ENCODE measurements at places on chromosomes 1 and 21.

DNA sequence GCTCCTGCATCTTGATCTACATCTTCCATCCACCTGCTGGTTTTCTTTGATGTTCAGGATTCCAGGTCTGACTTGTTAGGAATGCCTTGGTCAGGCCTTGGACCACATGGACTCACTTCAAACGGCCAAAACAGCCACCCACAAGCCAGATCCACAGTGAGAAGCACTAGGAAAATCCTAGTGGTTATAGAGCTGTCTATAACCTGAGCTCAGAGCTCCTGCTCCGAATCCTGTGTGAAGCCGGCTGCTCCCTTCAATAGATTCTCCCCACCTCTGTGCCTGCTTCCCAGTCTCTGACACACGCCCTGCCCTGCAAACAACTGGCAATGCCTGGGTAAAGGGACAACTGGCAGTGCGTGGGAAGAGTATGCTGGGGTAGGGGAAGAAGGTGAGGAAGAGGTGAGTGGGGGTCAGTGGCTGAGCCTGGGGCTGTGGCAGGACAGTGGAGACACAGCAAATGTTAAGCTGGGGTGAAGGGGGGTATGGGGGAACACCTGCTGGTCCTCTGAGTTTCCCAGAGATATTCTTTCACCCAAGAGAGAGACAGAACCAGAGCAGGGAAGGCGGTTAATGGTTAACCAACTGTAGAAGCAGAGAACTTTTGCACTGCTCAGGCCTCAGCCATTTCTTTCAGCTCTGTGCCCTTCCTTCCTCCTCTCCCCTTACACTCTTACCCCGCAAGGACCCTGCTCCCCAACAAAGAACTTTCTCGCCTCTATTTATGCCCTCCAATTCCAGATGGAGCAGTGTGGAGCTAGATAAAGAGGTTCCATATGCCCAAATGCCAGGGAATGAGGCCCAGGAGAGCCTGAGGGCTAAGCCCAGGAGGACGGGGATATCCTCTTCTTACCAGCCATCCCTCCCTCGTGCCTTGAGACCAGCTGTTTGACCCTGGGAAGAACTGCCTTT is 4.5 kb downstream of the PLXNA2 start:
- no peak for DNase-seq

GRCh38 chr1:111570781-111571181 is 48.8 kb upstream of the RAP1A start:
- peak; percentile 43 for DNase-seq

DNA sequence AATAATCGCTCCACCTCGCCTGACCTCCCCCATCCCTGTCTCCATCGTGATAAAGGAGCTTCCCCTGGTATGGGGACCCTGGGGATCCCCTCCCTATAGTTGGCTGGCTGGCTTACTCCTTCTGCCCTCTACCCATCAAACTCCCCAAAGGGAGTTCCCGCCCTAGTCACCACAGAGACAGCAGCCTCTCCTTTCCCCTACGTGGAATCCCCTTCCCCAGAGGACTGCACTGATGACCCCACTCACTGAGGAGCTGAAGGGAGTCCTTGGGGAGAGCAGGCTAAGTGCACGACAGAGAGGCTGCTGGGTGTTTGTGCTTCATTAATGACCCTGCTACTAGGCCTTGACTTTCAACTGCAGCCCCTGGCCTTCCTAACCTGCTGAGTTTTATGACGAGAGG is 1.9 kb downstream of the CADM3 start:
- DNase-seq: no peak

DNA sequence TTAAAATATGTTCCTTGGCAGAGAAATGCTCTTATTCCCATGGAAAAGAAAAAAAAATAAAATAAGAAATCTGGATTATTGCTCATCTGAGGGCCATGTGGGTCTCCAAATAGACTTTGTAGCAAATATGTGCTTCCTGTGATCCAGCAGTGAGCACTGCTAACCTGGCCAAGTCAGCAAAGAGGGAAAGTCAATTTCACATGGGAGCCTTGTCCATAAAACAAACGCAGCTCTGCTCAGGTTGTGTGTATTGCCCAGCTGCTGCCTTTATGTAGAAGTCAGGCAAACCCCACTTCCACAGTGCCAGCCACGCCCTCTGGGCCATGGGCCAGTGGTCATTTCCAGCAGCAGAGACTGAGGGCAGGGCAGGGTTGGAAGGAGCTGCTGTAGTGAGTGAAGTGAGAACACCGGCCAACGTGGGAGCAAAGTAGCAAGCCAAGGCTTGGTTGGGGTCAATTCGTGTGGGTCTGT is 174.3 kb downstream of the LYPLAL1 start:
- DNase-seq: no peak

- DNase-seq: no peak
These were observed 84.7 kb downstream of the LRRC53 start for GRCh38 chr1:74427681-74428080.

DNA sequence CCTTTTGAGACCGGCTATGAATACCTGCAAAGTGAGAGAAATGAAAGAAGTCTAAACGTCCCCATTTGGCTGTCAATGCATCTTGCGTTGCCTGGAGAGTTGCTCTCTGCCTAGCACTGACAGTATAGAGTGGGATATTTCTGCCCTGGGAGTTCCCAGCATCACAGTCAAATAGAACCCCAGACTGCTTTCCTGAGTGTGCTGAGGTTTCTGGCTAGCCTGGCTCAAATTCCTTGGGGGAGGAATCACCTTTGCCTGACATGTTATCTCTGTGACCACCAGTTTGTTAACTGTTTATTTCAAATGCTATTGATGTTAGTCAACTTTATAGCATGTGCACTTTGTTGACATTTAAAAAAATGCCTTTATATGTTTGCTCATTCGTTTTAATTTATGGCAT is 212.0 kb upstream of the FAM78B start:
- no peak for DNase-seq

DNA sequence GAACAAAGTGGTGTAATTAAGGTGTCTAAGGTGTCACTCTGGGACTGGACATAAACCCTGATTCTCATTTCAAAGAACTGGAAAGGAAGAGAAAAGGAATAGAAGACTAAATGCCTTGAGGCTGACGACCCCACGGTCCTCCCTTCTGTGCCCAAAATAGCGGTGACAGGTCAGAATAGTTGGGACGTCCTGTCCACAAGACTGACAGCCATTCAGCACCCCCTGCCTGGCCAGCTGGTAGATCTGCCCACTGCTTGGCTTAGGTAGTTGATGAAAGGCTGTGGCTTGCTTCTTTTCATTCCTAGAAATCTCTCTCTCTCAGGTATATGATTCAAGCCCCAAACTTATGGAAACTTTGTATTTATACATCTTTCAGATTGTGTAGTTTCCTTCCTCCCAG is 26.4 kb upstream of the CREG1 start:
- no peak for DNase-seq

- DNase-seq: no peak
These were observed 8.7 kb downstream of the TNFRSF14 start for GRCh38 chr1:2564815-2565374.

- no peak for DNase-seq
These were observed 13.4 kb downstream of the TSNAX start for GRCh38 chr1:231541842-231542241.

GRCh38 chr1:178310685-178311105 is 186.1 kb downstream of the CLEC20A start:
- DNase-seq: no peak

DNA sequence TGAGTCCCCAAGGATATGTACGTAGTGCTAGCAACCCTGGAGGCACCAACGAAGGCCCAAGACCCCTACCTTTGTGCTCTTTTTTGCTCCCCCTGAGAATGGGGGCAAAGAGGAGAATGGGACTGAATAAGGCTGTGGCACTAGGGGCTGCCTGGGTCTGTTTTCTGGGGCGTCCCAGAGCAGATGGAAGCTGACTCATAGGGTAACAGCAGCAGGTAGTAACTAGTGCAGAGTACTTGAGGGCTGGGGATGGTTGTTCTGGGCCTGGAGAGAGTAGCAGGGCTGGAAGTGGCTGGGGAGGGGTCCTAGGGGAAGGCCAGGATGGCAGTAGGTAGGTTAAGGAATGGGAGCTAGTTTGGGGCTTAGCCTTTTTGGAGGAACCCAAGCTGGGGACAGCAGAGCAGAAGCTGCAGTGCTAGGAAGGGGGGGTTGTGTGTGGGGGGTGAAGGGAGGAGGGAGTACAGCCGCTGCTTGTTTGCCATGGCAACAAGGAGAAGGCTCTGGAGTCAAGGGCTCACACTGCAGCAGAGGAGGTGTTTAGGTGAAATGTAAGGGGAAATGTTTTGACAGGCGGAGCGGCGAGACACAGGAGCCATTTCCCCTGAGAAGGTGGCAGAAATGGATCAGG is 1.8 kb downstream of the NCDN start:
- DNase-seq: no peak

- no peak for DNase-seq
These were observed 14.7 kb downstream of the ENO1 start for GRCh38 chr1:8863794-8864233.

- DNase-seq: no peak
These were observed 268.7 kb downstream of the PTGER3 start for GRCh38 chr1:70778934-70779333.

DNA sequence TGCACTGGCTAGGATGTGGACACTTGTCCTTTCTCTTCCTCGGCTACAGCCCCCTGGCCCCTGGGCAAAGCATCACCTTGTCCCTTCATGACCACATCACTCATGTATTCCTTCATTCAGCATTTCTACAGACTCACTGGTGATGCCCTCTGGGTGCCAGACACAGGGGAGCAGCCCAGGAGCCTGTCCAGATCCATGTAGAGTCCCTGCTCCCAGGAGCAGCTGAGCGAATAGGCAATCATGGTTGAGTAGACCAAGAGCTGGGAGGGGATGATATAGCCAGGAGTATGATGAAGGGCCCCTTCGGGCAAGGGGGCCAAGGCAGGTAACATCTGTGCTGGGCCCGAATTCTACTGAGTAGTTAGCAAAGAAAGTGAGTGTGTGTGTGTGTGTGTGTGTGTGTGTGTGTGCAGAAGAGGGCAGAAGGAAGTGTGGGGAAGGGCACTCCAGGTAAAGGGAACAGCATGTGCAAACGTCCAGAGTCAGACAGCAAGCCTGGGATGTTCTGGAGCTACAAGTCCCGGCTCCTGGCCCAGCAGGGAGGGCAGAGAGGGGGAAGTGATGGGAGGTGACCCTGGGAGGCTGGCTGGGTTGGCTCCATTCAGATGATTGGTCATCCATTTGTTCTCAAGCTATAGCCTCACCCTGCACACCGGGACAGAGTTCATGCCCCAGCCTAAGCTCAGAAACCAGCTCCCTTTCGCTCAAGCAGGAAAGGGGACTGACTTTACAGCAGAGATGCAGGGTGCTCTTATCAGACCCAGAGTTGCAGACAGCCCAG is 21.0 kb upstream of the PIK3CD start:
- DNase-seq: peak; percentile 8

DNA sequence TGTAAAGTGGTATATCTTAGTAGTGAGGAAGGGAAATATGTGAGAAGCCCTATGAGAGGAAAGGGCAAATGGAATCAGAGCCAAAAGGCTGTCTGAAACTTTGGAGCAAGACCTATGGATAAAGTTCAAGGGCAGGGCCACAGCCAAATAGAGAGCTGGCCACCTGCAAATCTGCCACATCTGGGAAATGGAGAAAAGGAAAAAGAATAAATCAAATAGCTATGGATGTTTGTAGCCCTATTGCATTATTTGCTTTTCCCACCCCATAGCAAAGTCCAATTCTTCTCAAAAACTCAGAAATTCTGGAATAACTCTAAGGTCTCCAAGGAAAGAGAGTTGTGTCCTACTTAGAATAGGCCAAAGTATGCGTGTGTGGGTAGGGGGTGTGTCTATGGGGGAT is 4.0 kb upstream of the HLX start:
- DNase-seq: no peak

DNA sequence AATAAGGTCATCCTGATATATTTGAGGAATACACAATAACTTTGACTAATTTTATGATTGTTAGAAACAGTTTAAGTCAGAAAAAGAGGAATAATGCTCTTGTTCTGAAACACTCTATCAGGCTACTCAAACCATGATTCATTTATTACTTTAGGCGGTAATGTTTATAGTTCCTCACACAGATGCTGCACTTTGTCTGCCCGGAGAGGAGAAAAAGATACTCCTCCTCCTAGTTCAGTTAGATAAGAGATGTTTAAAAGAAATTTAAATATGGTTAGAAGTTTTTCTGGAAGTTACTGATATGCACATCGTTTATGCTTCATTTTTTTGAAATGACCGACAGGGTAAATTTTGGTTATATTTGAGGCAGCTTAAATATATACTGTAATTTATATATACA is 103.0 kb downstream of the ZMYM4 start:
- no peak for DNase-seq

- DNase-seq: no peak
These were observed 82.7 kb upstream of the ROR1 start for GRCh38 chr1:63690966-63691700.

DNA sequence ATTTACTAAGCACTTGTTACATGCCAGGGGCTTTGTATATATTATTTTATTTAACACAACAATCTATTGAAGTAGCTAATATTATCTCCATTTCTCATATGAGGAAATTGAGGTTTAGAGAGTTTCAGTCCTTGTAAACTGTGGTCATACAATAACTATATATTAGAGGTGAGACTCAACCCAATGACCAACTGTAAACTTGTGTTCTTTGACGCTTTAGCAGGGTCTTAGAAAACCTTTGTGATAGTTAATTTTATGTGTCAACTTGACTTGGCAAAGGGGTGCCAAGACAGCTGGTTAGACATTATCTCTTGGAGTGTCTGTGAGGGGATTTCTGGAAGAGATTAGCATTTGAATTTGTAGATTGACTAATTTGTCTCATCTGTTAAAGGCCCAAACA is 252.4 kb upstream of the B3GALT2 start:
- no peak for DNase-seq

- peak; percentile 61 for DNase-seq
These were observed 10.9 kb upstream of the IFI16 start for GRCh38 chr1:158998781-158999161.

GRCh38 chr1:70902211-70902610 is 145.4 kb downstream of the PTGER3 start:
- no peak for DNase-seq

GRCh38 chr1:86423473-86423872 is 498 bp upstream of the CLCA2 start:
- DNase-seq: no peak

- no peak for DNase-seq
These were observed 35.2 kb upstream of the NTPCR start for GRCh38 chr1:232915212-232915611.

DNA sequence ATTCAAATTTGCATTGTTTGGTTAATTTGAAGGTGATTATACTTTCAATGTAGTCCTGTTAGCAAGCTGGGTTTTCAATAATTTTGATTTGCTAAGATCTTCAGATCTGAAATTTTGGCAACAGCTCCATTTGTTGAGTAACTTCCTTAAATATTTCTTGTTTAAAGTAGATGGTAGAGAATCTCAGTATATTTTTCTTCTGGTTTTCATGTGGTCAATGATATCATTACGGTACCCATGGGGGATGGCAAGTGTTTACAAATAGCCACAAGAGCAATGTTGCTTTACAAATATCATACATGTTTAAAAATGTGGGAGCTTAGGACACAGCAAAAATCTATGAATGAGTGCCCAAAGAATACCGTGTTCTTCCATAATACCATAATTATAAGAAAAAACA is 175.9 kb downstream of the IFI44 start:
- DNase-seq: no peak
